ENCODE measurements at places on chromosomes 5 and 9. TPM values are rescaled to one million over a fixed set of nuclear protein-coding genes. Genes with fewer than 3 reads are reported as not detected.

The AQP7 gene
- 1.7 TPM for total RNA-seq

The ERP44 gene
- 18.3 TPM for total RNA-seq

DNA sequence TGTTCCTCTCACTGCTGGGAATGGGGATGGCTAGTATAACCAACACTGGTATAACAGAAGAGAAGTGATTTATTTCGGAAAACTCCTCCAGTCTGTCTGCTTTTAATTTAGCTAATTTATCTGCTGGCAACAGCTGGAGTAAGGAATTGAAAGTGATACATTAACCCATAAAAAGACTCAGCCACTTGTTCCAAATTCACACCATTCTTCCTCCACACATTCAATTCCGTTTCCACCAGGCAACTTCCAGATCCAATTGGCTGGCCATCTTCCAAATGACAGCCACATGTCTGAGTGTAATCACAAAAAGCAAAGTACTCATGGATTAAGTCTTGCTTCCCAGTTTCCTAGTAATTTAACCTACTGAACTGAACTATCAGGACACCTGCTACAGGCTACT lies 77.1 kb upstream of the RETREG1 start:
- no peak overlapping the region for H3K4me3 ChIP-seq
- no peak overlapping the region for H3K27ac ChIP-seq
- DNase-seq, result no peak
- H3K27me3 ChIP-seq, result no peaks in the 10 kb centered on the region

DNA sequence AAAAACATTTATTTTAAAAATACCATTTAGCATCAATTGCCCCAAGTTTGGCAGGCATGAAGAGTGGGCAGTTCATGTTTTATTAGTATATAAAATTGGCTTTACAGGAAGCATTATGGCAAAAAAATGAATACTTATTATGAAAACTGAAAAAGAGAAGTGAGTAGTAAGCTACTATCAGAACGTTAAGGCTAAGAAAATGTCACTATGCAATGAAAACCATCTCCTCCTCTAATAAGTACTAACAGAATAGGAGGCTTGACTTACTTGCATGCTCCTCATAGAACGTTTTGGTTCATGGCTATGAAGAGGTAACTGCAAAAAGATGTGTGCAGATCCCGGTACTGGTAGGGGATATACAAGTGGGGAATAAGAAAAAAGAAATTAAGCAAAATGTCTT lies 23.6 kb downstream of the TICAM2 start:
- no peaks in the 10 kb centered on the region for H3K27me3 ChIP-seq
- H3K27ac ChIP-seq, result no peak overlapping the region
- no peak overlapping the region for H3K4me3 ChIP-seq
- H3K4me1 ChIP-seq, result no peaks in the 10 kb centered on the region

- no peak for DNase-seq
- H3K4me3 ChIP-seq, result no peak overlapping the region
- no peaks in the 10 kb centered on the region for H3K27me3 ChIP-seq
- H3K36me3 ChIP-seq, result peaks cover 29% of the 10 kb centered on the region
- H3K4me1 ChIP-seq, result no peaks in the 10 kb centered on the region
Observed at GRCh38 chr9:37859043-37859442, 44.9 kb downstream of the SLC25A51 start.

GRCh38 chr9:673264-673965 lies 168.1 kb upstream of the DMRT1 start:
- H3K27ac ChIP-seq, result peak overlapping the region; percentile 88
- DNase-seq, result no peak
- H3K27me3 ChIP-seq, result no peaks in the 10 kb centered on the region
- peaks cover 52% of the 10 kb centered on the region for H3K4me1 ChIP-seq

- no peak overlapping the region for H3K4me3 ChIP-seq
- peaks cover 24% of the 10 kb centered on the region for H3K4me1 ChIP-seq
- DNase-seq, result no peak
- peaks cover 15% of the 10 kb centered on the region for H3K27me3 ChIP-seq
Observed at GRCh38 chr9:18771011-18771410, 262.0 kb downstream of the SAXO1 start.
